ENCODE measurements at places on chromosomes 13 and 19. TPM values are rescaled to one million over a fixed set of nuclear protein-coding genes. Genes with fewer than 3 reads are reported as not detected.

DNA sequence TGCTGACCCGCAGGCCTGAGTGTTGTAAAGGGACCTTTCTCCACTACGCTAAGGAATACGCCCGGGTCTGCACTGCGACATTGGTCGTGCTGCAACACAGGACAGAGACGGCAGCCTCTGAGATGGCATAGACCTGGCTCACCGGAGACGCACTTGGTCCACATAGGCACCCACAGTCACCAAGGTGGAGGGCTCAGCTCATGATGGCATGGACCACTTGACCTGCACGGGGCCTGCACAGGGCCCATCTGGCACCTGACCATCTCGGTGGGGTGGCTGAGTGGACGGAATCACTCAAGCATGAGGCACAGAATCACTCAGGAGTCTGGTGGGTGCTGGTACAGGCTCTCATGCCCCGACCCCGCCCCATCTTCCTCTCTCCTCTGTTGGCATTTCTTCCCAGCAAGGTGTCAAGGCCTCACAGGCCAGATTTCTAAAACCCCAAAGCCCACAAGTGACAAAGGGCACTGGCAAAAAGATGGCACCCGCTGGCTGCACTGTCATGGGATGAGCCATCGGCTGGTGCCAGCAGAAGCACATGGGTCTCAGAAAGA is 45.9 kb downstream of the TSHZ3 start:
- no peaks in the 10 kb centered on the region for H3K4me1 ChIP-seq
- no peak overlapping the region for H3K4me3 ChIP-seq

- peak overlapping the region; percentile 100 for H3K27ac ChIP-seq
- peak overlapping the region; percentile 79 for H3K4me3 ChIP-seq
- H3K36me3 ChIP-seq, result peaks cover 33% of the 10 kb centered on the region
- no peak for DNase-seq
- peaks cover 42% of the 10 kb centered on the region for H3K4me1 ChIP-seq
- H3K27me3 ChIP-seq, result no peaks in the 10 kb centered on the region
These were observed 1.4 kb downstream of the HNRNPUL1 start for GRCh38 chr19:41265395-41266153.

- H3K27ac ChIP-seq, result no peak overlapping the region
- no peak overlapping the region for H3K4me3 ChIP-seq
- no peaks in the 10 kb centered on the region for H3K4me1 ChIP-seq
These were observed 111.8 kb downstream of the TUBA3C start for GRCh38 chr13:19069684-19070397.

GRCh38 chr13:29503041-29503837 is 92.2 kb downstream of the SLC7A1 start:
- no peaks in the 10 kb centered on the region for H3K36me3 ChIP-seq
- no peaks in the 10 kb centered on the region for H3K4me1 ChIP-seq
- H3K27ac ChIP-seq, result no peak overlapping the region
- peak; percentile 7 for DNase-seq
- no peak overlapping the region for H3K4me3 ChIP-seq
- H3K27me3 ChIP-seq, result peaks cover 3% of the 10 kb centered on the region

GRCh38 chr19:10899151-10899653 is 27.8 kb downstream of the CARM1 start:
- H3K4me1 ChIP-seq, result no peaks in the 10 kb centered on the region
- H3K27ac ChIP-seq, result no peak overlapping the region
- no peaks in the 10 kb centered on the region for H3K36me3 ChIP-seq
- no peaks in the 10 kb centered on the region for H3K27me3 ChIP-seq
- H3K4me3 ChIP-seq, result no peak overlapping the region

DNA sequence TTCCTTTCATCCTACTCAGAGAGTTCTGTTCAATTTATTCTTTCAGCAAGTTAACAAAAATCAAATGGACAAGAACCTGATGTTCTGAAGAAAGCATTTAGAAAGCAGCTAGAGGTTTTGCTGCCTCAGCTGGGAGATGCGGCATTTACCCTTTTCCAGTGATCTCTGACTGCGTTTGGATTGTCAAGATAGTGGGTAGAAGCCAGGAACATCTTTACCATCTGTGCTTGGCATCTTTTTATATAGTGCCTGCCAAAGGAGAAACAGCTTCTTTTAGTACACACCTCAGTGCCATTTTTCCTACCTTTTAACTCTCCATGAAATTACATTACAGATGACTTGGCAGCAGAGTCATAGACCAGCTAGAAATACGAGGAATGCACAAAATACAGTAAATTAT is 680.8 kb downstream of the SLITRK1 start:
- H3K4me3 ChIP-seq, result no peak overlapping the region
- H3K27ac ChIP-seq, result no peak overlapping the region
- DNase-seq, result no peak
- no peaks in the 10 kb centered on the region for H3K4me1 ChIP-seq

DNA sequence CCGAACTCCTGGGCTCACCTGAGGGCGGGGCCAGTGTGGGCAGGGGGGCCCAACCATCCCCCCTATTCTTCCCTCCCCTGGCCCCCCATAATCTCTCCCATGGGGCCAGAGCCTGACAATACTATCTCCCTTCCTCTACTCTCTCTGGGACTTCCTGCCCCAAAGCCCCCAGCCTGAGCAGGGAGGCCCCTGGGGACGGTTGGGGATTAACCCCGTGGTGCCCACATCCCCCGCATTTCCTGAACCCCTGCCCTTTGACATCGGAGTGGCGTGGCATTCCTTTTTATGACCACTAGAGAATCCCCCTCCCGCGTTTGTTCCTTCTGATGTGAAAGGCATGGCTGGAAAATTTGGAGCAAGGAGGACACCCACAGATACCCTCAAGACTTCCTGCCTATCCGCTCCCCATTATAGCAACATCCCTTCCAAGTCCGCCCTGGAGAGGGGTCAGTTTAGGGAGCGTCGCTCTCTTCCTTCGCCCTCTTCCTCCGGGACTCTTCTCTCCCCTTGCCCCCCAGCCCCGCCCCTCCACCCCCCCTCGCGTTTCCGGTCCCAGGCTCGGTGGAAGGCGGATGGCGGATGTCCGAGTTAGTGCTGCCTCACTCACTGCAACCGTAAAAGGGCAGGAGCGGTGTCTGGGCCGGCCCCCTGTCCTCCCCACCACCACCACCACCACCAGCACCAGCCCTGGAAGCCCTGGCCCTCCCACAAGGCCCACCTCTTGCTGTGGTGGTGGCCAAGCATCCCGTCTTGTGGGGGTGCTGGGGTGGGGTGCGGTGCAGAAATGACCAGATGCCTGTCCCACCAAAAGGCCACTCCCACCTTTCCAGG is 1.8 kb downstream of the VASP start:
- H3K4me1 ChIP-seq, result peaks cover 69% of the 10 kb centered on the region
- H3K4me3 ChIP-seq, result peak overlapping the region; percentile 75
- H3K27me3 ChIP-seq, result no peaks in the 10 kb centered on the region

- H3K4me1 ChIP-seq, result no peaks in the 10 kb centered on the region
- no peaks in the 10 kb centered on the region for H3K36me3 ChIP-seq
- no peak for DNase-seq
- H3K4me3 ChIP-seq, result no peak overlapping the region
- no peak overlapping the region for H3K27ac ChIP-seq
- H3K27me3 ChIP-seq, result no peaks in the 10 kb centered on the region
These were observed 9.3 kb downstream of the TMEM143 start for GRCh38 chr19:48354332-48354992.

DNA sequence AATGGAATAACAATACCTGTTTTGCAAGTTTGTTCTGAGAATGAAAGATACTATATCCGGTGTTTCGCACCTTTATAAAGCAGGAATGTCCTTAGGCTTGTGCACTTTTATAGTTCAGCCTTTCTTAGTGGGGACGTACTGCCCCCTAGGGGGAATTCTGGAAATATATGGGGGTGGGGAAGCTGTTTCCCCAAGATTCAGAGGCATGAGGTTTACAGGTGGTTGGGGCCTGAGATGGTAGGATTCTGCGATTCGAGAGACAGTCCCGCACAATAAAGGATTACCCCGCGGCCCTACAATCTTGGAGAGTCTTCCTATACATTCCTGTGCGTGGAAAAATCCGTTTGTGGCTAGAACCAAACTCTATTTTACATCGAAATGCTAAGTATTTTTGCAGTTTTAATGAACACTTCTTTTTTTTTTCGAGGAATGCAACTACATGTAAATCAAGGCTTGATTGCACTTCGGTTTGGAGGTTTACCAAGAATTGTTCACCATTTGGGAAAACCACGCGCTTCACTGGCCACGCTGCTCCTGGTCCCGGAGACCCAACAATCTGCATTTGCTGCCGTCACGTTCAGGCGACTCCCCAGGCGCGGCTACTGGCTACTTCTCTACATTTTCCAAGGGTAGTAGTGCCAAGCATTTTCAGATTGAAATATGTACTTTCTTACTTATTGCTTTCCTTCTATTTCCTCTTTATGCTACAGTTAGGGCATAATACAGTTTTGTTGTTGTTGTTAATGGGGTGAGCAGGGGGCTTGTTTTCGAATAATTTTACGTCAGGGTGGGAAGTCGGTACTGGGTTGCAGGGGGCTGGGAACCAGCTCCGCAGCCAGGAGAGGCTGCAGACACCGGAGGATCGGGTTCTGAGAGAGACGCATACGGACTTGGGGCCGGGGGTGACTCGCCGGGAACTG is 830 bp downstream of the NEK5 start:
- peaks cover 6% of the 10 kb centered on the region for H3K27me3 ChIP-seq
- H3K4me1 ChIP-seq, result peaks cover 18% of the 10 kb centered on the region
- peaks cover 14% of the 10 kb centered on the region for H3K36me3 ChIP-seq
- no peak overlapping the region for H3K27ac ChIP-seq

DNA sequence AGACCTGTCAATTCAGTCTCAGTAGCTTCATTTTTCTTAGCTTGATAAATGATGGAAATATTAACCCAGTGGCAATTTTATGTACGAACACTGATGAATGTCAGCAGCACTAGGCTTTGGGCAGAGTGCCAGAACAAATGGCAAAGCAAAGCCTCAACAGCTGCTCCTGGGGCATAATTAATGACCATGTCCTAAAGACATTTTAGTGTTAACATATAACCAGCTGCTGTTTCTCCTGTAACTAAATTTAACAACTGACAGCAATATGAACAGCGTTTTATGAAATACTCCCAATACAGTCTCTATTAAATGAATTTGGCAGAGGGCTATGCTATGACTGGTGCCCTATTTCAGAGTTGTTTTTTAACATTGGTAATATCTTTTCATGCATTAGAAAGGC is 47.1 kb downstream of the ZNF568 start:
- no peak overlapping the region for H3K4me3 ChIP-seq
- DNase-seq, result no peak
- no peak overlapping the region for H3K27ac ChIP-seq
- H3K36me3 ChIP-seq, result no peaks in the 10 kb centered on the region

Gene CYP4F2
- total RNA-seq, result not detected

Gene PINLYP
- not detected for total RNA-seq

Gene HSPB6
- not detected for total RNA-seq

Gene ZNF442
- 0.54 TPM for total RNA-seq

Gene PSG3
- 0.42 TPM for total RNA-seq

Gene MYH14
- not detected for total RNA-seq

Gene PROZ
- not detected for total RNA-seq
